ENCODE measurements at places on chromosomes 2 and 18.

DNA sequence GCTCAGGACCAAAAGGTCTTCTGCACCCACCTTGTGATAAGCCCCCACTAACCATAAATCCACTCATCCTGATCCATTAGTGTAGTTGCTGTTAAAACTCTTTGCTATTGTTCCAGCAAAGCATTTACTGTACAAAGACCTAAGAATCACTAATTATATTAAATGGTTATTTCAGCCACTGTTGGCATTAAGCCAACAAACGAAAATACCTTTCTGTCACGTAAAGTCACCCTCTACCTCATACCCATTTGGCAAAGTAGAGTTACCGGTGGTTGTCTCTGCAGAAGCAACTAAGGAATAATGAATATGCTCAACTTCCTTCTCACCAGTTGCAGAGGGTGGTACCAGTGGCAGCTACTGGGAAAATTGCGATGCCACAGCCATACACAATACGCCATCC, 224.5 kb downstream of the SP3 start:
- DNase-seq = no peak

DNA sequence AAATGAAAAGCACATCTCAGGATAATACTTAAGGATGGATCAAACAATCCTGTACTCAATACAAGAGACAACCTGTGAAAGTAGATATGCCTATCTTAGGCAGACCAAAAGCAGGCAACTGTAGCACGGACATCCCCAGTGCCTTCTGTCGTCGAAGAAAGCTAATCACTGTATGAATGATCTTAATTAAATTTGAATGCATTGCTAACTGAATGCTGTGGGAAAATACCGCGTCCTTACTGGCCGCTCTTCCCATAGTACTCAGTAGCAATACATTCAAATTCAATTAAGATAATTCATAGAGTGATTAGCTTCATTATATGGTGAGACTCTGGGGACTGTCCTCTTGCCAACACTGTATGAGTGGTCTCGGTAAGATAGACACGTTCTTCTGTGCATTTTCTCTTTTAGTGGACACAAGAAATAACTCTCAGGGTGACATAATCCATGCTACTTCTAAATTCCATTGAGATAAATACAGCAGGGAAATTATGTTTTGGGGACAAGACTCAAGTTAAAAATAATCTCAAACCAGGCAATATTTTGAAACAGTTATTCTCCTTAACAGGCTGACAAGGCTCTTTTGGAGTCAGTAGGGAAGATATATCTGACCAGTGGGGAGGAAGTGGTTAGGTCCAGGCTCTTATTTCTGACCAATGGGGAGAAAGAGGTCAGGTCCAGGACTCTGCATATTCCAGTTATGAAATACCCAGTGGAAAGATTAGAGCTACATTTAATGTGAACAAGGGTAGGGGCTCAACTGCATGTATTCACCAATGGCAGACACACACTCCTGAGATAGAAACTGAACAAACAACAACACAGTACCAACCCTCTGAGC, 97.3 kb downstream of the DOCK10 start:
- DNase-seq = no peak

- no peak for DNase-seq
These were observed 33.9 kb downstream of the MBP start for GRCh38 chr18:77098538-77099174.

GRCh38 chr2:112918256-112918655, 7.3 kb downstream of the IL37 start:
- no peak for DNase-seq

DNA sequence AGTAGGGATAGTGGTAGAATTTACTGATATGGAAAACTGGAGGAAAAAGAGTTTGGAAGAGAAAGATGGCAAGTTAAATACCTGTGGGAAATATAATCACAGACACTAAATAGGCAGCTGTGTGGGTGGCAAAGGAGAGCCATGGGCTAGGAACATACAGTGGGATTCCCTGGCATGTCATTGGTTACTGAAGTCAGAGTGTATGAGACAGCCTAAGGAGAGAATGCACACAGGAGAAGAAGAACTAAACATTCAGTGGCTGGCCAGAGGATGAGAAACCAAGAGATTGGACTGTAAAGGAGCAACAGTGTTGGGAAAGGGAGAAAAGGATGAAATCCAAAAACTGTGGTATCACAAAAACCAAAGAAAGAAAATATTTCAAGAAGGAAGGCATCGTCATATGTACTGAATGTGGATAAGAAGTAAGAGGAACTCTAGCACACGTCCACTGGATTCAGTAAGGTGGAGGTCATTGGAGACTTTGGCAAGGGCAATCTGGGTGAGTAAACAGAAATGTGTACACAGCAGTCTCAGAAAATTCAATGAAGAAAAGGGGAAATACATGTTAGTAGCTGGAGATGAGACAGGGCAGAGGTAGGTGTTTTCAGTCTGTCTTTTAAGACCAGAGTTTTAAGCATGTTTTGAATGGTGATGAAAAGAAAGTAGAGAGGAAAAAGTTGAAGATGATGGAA, 83.3 kb downstream of the SPIRE1 start:
- DNase-seq = no peak

- no peak for DNase-seq
These were observed 38.4 kb upstream of the DTNB start for GRCh38 chr2:25711675-25712354.

- no peak for DNase-seq
These were observed 13.1 kb upstream of the SATB2 start for GRCh38 chr2:199470672-199471442.

DNA sequence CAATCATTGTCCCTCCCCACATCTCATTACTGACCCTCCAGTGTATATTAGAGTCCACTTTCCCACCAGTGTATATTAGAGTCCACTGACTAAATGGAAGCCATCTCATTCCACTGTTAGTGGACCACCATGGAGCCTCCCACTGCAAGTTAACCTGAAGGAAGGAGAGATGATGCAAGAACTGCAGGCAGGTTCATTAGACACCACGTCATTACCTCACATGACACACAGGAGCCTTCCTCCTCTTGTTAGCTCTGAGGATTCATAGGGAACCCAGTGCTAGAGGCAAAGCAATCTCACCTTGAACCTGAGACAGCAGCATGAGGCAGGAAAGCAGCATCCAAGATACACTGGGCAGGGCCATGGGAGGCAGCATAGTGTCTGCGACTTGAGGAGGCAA, 523 bp downstream of the REG3A start:
- DNase-seq = no peak

DNA sequence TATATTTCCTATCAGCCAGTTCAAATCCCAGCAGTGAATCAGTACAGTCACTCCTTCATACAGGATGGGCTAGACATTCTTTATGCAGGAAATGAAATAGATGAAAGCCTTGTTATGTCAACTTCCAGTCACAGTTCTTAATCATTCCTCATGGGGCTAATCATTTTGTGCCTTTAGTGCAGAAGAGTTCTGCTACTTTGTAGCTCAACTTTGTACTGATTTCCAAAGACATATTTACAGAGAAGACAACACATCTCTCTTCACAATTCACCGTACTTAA, 593.9 kb upstream of the NETO1 start:
- DNase-seq = no peak

GRCh38 chr2:70089220-70089982, 2.1 kb downstream of the PCBP1 start:
- DNase-seq = no peak

DNA sequence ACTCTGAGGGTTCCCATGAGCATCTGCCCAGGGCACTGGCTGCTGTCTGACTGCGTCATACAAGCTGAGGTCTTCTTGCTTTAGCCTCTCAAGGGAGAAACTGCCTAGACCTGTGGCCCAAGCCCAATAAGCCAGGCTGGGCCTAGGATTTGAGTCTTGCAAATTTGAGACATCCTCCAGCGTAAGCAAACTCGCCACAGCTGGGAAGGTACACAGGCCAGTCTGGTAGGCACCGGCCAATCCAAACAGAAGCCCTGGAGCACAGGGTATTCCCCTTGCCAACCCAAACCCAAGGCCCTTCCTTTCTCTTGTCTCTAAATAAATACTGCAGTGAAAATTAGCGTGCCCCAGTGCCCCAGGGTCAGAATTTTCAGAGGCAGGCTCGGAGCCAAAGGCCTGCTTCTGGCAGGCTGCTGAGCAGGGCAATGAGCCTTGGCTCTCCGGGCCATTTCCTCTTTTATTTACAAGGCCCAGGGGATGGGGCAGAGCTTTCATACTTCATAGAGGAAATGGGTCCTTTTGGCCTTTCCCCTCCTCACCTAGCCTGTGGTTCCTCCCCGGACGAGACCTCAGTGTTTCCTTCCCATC, 33.3 kb downstream of the POLR1A start:
- no peak for DNase-seq

- no peak for DNase-seq
These were observed 173.9 kb downstream of the CALCRL start for GRCh38 chr2:187274146-187274545.

DNA sequence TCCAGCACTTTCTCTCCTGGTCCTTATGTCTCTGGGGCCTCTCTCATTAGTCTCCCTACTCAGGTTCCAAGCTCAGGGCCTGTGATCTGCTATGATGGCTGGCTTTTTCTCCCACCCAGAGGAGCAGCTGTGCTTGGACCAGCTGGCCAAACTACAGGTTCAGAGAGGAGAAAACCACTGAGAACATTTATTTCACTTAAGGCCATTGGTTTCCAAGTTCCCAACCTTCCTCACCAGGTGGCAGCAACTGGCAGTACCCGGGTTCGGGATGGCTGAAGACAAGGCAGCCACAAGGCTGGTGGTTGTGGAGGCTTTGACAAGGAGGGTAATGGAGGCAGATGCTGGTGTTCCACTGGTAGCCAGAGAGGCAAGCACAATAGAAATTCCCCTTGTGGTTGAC, 29.9 kb upstream of the SELENOI start:
- no peak for DNase-seq

GRCh38 chr18:32049393-32050171, 31.0 kb downstream of the RNF125 start:
- DNase-seq = peak; percentile 18

GRCh38 chr18:58046794-58047555, 2.9 kb downstream of the NEDD4L start:
- no peak for DNase-seq

DNA sequence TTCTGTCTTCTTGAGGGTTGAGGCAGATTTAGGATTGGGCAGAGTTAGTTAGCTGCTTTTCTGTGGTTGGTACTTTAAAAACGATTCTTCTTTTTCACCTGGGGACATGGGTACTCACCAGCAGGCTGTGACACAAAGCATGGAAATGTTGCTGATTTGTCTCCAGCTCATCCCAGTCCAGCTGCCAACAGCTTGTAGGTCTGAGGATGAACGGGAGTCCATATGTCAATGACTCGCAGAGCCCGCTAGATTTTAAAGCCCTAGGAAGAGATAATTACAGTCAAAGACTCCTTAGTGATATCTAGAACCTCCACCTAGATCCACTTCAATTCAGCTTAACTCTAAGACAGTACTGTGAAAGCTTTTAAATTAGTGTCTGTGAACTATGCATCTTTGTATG, 20.8 kb downstream of the DOK1 start:
- DNase-seq = no peak

DNA sequence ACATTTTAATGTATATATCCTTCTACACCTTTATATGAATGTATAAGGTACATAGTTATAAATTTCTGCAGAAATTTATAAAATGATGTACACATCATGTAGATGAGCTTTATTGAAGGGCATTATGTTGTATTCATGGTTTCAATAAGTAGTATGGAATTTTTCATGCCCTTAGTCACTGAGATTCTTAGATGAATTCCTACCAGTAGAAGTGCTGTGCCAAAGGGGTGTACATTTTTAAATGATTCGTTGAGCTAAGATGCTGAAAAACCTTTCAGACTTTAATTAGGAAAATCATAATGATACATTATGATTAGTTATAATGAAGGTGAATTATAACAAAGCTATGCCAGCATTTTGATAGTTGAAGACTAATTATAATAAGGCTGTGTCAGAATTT, 115.2 kb downstream of the ZNF236 start:
- no peak for DNase-seq

DNA sequence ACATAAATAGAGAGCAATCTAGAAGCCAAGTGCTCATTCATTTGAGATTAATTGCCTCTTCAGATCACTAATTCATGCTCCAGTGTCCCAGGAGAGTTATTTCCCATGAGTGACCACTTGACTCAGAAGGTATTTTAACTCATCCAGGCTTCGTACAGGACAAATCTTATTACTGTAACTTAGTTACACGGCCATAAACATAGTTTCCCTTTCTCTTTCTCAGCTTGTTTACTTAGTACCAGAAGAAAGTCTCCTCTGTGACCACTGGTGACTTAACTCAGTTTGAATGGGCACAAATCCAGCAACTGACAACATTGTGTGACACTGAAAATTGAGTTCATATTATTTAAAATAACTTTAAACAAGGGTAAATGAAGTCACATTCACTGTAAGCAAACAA, 25.3 kb downstream of the MMADHC start:
- DNase-seq = no peak

GRCh38 chr2:240201866-240202265, 61.4 kb upstream of the OTOS start:
- DNase-seq = no peak

DNA sequence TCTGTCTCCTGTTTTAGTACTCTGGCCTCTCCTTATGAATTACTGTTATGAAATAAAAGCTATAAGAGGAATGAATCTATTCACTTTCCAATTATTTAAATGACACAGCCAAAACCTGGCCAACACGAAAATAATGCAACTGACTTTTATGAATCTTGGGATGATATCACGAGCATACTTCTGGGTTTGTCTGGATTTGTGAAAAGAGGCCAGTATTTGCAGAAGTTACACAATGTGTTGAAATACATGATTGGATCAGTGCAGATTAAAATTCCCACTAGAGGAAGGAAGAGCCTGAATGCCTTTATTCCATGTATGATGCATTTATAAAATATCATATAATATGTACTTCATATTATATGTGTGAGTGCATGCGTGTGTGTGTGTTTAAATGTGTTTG, 418.2 kb downstream of the GRB14 start:
- DNase-seq = no peak

DNA sequence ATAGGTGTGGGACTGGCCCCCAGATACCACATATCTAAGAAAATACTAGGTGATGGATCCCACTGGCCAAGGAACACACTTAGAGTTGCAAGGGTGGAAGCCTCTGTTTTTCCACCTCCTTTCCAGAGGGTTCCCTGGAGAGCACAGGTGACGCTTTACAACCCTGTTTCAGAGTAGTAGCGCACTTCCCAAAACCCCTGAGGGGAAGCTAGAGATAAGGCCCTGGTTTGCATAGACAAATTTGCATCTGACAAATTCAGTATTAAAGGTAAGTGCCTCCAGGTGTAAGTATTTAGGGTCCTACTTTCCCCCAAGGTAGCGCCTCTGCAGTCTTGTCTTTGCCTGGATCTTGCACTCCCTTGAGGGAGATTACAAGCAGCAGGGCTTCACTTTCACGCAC, 474 bp upstream of the CERKL start:
- no peak for DNase-seq

GRCh38 chr18:30920757-30921156, 121.8 kb downstream of the DSC3 start:
- DNase-seq = no peak

DNA sequence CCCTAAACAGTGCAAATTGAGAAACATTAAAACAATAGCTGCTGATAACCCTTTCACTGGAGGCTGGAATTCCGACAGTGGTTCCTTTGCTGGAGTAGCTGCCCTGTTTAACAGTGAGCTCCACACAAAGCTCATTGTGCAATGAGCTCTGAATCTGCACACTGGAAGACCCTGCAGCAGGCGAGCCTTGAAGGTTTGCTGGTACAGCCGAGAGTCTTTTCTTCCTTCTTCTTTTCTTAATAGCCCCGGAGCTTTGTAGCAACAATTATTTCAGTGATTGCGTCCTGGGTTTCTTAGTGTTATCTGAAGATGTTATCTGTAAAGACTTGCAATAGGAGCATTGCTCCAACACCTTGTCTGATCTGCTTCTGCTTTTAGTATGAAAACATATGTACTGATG, 50.8 kb upstream of the CXCR4 start:
- no peak for DNase-seq
